ENCODE measurements at places on chromosomes 5 and 9. TPM values are rescaled to one million over a fixed set of nuclear protein-coding genes. Genes with fewer than 3 reads are reported as not detected.

Gene SLC2A6
- 5.5 TPM for total RNA-seq

Gene SUB1
- total RNA-seq, result 559 TPM

Gene SNCAIP
- total RNA-seq, result not detected

Gene LECT2
- not detected for total RNA-seq

Gene IL5
- total RNA-seq, result not detected

Gene KCNT1
- total RNA-seq, result not detected

Gene RNF208
- not detected for total RNA-seq

Gene ACTBL2
- not detected for total RNA-seq

Gene BTNL3
- not detected for total RNA-seq

DNA sequence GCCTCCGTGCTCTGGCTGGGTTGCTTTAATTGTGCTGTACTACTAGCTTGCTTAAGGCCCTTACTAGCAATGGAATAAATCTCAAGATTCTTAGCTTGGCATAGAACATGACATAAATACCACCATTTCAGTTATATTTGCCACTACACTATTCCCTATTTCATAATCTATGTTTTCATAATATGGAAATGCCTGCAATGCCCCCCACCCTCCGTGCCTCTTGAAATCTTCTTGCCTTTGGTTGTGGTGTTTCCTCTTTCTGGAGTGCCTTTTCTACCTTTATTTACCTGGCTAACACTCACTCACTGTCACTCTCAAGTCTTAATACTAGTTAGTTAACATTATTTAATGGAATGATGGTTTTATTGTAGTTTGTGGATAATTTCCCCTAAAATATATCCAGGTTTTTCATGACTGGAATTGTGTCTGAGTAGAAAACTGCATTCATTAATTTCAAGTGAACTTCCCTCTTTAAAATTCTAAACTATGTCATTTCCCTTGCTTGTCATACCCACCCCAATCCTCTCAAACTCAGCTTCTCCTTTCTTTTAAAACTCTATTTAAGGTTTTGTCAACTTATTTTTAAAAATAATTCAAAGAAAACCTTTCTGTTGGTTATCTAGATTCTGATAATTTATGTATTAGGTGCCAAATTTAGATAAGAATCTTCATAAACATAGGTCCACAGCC lies 521.7 kb upstream of the DAB2 start:
- DNase-seq, result no peak

GRCh38 chr9:16611983-16612382 lies 258.5 kb downstream of the BNC2 start:
- DNase-seq, result no peak

GRCh38 chr9:6495466-6495865 lies 82.5 kb downstream of the UHRF2 start:
- no peak for DNase-seq

DNA sequence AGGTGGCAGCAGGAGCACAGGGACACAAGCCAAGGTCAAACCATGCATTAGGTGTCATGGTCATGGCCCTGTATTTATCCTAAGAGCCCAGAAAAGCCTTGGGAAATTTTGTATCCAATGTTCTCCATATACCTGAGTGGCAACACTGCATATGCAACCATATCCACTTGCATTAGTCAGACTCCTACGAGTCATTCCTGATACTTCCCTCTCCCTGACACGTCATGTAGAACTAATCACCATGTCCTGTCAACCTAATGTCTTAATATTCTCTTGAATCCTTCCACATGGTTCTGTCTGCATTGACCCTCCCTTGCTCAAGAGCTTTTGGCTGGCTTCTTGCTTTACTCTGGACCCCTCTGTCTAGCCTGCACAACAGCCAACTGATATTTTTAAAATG lies 9.4 kb downstream of the SCGB3A2 start:
- no peak for DNase-seq

- DNase-seq, result no peak
Measured at GRCh38 chr5:176654856-176655255, 7.6 kb downstream of the TSPAN17 start.

- DNase-seq, result no peak
Measured at GRCh38 chr9:91839926-91840465, 110.0 kb downstream of the ROR2 start.

DNA sequence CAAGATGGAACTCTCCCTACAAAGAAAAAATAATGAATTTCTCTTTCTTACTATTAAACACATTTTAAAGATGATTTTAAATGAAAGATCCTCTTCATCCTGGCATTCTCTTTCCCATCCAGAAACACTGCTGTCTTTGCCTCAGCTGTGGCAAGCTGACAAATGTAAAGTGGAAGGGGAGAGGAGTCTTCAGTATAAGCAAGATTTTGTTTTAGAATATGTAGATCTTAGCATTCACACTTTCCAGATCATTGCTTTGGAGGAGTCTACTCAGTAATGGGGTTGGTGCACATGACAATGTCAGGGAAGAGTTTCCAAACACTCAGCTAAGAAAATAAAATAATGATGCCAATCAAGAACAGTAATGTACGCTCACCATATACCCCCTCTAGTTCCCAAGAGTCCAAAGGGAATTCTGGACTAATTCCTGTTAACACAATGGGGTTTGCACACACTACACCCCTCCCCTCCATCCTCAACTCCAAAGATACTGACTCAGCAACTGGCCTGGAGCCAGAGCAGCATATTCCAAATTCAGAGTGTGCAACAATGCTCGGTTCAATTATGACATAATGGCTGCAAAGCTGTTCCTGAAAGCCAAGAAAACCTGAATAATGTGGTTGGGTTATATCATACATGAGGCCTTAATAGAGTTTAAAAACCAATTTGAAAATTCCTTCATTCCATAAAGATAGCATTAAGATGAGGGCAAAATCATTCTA lies 4.6 kb downstream of the C5orf63 start:
- no peak for DNase-seq

DNA sequence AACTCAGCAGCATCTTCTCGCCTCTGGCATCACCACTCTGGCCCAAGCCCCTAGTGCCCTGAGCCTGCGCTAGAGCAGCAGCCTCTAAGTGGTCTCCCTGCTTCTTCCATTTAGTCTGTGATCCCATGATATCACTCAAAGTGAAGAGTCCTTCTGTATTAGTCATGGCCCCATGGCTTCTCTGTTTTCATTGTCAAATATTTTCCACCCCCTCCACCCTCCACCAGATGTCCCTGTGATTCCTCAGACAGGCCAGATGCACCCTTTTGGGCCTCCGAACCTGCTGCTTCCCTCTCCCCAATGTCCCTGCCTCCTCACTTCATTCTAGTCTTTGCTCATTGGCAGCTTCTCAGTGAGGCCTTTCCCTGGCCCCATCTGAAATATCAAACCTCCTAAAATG lies 299.2 kb downstream of the SPOCK1 start:
- DNase-seq, result no peak

DNA sequence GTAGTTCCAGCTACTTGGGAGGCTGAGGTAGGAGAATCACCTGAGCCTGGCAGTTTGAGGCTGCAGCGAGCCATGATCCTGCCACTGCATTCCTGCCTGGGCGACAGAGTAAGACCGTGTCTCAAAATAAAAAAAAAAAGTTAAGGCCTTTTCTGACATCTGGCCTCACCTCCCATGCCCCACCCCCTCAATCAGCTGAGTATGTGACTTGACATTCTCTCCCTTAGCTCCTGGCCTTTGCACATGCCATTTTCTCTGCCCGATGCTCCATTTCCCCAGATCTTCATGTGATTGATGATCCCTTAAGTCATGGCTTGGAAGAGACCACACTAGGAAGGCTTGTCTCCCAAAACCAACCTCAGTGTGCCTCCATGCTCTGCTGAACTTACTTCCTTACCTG lies 17.7 kb upstream of the TCOF1 start:
- no peak for DNase-seq

DNA sequence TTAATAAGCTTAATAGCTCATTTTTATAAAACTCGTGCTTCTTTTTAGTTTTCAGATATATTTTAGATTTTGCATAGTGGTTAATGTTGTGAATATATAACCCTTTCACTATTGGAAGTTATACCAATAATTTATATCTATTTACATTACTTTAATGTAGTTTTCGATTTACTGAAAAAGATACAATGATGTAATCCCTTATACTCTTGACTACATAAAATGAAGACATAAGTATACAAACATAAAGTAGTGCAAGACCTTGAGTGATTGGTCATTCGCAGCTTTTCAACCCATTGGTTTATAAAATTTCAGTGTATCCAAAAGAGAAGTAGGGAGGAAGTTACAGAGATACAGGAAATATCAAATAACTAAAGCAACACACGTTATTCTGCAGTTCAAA lies 84.3 kb upstream of the GRHPR start:
- DNase-seq, result no peak

DNA sequence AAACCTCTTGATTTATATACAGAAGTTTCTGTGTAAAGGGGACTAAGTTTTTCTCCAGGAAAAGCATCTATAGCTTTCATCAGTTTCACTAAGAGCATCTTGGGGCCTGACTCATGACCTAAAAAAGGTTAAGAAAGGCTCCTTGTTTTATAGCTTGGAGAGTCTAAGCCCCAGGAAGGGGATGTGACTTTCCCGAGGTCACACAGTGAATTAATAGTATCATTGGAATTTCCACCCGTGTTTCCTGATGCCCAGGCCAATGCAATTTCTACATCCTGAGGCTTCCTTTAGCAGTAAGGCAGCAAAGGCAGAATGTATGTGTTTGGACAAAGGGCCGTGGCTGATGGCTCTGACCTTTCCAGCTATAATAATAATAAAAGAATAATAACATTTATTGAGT lies 8.6 kb downstream of the MORN5 start:
- no peak for DNase-seq

- DNase-seq, result no peak
Measured at GRCh38 chr5:65555287-65555686, 7.7 kb downstream of the CENPK start.

- peak; percentile 31 for DNase-seq
Measured at GRCh38 chr9:131167146-131167692, 41.8 kb downstream of the NUP214 start.

GRCh38 chr5:135426102-135427082 lies 20.8 kb downstream of the DCANP1 start:
- DNase-seq, result peak; percentile 37

- DNase-seq, result no peak
Measured at GRCh38 chr5:80755626-80756025, 100.8 kb upstream of the DHFR start.

GRCh38 chr5:119439140-119439631 lies 13.1 kb upstream of the HSD17B4 start:
- no peak for DNase-seq

GRCh38 chr9:105647595-105648349 lies 14.5 kb upstream of the TAL2 start:
- no peak for DNase-seq

DNA sequence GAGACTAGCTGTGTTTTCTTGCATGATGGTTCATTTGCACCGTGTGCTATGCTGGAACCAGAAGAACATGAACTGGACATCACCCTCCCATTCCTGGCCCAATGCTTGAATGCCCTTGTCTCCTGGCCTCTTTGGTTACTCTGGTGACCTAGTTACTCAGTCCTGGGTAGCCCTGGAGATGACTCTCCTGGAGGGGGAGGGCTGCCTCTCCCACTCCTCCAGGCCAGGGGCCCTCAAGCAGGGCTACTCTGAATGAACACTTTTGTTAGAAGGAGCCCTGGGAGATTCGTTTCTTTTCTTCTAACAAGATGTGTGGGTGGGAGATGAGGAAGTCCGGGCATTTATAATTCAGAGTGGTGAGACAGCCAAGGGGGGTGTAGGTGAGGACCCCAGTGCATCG lies 12.0 kb upstream of the NKX2-5 start:
- DNase-seq, result no peak

GRCh38 chr5:134536876-134537275 lies 11.4 kb downstream of the JADE2 start:
- DNase-seq, result no peak

DNA sequence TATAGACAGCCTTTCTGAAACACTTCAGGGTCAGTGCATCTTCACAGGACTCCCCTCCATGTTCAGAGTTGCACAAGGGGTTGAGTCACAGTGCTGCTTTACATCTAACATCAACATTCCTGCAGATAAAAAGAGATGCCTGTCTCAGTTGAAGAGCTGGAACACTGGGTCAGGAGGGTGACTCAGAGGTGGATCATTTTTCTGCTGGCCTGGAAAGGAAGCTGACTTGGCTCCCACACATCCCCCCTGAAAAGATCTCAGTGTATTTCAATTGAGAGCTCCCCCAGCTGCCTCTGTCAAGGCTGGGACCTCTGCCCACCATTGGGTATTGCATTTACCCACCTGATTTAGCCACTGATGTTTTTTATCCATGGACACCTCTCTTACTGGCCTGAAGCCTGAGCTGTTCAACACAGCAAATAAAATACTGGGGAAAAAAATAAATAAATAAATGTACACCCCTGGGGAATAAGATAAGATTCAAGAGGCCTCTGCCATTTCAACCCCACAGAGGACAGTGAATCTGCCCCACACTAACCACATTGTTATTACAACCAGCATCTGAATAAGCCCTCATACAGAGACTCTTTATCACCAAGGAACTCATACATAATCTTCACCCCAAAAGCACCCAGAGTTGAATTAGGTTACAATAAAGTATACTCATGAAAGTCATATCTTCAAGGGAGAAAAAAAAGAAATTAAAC lies 716.4 kb downstream of the SEMA5A start:
- DNase-seq, result no peak

DNA sequence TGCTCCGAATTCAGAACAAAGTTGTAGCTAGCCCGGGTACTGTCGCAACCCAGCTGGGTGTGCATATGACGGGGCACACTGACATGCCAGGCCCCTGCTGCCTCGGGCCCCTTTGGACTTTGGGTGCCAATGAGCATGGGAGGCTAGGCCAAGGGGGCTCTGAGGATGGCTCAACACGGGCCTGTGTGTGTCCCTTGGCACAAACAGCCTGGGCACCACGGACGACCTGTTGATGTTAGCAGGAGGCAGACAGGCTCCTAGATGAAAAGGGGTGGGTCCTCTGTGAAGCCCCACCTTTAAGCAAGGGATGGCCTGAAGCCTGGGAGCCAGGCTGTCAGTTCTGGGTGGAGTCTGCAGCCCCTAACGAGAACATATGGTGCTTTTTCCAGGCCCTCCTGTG lies 1688.2 kb downstream of the EFNA5 start:
- DNase-seq, result no peak

- peak; percentile 93 for DNase-seq
Measured at GRCh38 chr9:118170032-118170955, 466.1 kb downstream of the TLR4 start.

- DNase-seq, result peak; percentile 92
Measured at GRCh38 chr5:160919626-160920025, 67.6 kb upstream of the ATP10B start.

GRCh38 chr9:69601698-69602097 lies 70.5 kb downstream of the APBA1 start:
- DNase-seq, result no peak

DNA sequence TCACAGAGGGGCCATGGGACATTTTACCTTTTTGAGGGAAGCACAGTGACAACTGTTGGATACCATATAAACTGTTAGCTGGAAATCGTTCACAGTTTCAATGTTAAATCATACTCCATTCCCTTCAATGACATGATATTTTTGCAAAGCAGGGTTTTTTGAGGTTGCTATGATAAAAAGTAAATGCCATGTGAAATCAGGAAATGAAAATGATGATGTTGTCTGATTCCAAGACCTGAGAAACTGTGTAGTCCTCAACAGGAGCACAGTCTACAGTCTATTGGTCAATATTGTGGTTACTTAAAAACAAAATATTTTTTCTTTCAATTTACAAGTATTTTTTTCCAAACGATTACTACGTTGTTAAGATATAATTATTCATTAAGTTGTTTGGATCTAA lies 24.0 kb upstream of the ADAM19 start:
- DNase-seq, result no peak

GRCh38 chr5:91670122-91670521 lies 287.0 kb upstream of the ARRDC3 start:
- no peak for DNase-seq
